ENCODE measurements at places on chromosomes 6 and 20.

DNA sequence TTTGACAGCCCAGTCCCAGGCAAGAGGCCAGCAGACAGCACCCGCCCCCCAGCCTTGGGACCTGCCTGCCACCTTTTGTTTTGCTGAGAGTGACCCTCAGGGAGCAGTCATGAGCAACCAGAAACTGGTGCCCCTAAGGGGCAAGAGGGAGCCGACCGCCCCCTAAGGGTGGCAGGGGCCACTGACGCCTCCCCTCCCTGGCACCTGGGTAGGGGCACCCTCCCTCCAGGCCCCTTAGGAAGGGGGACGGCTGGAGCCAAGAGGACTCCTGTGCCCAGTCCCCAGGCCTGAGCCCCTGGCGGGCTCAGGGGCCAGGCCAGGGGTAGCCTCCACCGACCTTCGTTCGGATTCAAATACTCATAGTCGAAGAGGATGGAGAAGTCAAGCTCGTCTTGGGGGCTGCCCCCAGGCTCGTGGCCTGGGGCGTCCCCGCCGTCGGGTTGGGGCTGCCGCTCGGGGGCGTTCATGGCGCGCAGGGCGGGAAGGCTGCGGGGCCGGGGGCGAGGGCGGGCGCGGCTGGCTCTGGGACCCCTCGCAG is 417 bp downstream of the NFATC2 start:
- no peak for DNase-seq

DNA sequence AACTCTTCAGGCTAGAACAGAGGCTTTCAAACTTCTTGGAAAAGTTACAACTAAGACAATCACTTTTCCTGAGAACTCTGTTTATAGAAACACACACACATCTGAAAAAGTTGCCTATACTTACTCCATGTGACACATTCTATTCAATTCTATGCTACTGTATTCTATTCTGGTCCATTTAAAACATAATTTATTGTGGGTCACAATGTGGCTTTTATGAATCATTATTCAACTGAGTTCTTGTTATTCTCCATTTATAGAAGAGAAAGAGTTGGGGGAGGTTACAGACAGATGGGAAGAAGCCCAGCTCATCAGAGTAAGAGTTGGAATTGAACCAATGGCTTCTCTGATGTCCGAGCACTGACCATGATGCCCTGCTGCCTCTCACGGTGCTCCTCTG is 21.6 kb upstream of the BCAS1 start:
- DNase-seq = no peak

DNA sequence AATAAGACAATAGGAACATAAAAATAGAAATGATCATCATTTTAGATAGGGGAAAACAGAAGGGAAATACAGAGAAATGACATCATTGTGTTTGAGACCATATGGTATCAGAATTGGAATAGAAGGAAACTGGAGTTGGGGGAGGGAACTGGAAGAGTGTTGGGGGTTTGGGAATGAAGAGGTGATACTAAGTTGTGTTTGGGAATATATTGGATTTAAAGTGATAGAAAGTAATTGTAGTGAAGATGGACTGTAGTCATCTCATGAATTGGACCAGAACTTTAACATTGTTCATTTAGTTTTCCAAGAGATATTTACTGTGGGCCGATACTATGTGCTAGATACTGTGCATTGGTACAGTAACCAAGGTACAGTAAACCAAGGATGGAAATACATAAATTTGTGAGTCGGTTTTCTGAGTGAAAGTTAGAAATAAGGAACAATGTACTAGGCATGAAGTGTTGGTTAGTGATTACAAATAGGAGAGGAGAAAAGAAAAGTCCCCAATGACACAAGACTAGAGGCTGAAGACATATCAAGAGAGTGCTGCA is 32.3 kb downstream of the KCNQ5 start:
- no peak for DNase-seq

DNA sequence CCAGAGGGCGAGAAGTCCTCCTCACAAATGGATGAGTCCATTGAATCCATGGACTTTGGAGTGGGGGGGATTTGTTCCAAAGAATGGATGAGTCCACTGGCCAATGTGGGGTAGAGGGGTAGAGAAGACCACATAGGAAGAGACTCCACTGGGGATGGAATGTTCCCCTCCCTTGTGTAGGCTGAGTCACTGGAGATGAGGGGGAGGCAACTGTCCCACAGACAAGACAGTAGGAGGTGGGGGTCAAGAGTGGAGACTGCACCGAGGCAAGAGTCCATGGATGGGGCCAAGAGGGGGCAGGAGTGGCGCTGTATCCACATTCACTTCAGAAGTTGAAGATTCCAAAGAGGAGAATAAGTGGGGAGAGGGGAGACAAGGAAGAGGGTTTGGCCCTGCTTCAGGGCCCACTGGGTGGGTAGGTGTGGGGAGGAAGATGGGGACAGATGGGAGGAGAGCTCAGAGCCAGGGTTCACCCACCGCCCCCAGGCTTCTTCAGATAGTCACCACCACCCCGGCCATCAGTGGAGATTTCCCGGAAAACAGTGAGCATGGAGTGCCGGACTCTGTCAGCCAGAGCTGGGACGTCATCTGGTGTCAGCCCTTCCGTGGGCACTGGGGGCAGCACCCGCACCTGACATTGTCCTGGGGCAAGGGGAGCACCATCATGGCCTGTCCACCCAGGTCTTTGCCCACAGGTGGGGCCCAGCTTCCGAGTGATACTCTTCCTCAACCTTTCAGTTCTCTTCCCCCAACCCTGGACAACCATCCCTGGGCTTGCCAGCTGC is 4.6 kb downstream of the EGFL8 start:
- no peak for DNase-seq

- no peak for DNase-seq
Observed at GRCh38 chr6:143957679-143958274, 50.3 kb downstream of the PLAGL1 start.

- no peak for DNase-seq
Observed at GRCh38 chr6:11607383-11607782, 69.8 kb downstream of the TMEM170B start.

- peak; percentile 80 for DNase-seq
Observed at GRCh38 chr20:50721881-50722281, 9.5 kb upstream of the PARD6B start.

DNA sequence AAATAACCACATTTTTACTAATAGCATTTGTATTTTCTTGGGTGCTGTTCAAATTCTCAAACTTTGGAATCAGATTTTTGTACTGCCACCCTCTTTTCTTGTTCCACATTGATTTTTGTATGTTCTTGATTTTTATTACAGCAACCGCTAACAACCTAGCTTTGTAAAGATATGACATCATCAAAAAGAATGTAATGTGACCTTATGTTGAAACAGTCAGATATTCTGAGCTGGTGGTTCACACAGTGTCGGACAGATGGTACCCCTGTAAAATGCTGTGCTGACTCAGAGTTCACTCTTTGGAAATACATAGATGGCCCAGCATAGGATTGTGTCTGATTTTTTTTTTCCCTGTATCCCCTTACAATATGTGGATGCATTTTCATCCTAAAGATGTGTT is 118.9 kb downstream of the QKI start:
- DNase-seq = no peak

DNA sequence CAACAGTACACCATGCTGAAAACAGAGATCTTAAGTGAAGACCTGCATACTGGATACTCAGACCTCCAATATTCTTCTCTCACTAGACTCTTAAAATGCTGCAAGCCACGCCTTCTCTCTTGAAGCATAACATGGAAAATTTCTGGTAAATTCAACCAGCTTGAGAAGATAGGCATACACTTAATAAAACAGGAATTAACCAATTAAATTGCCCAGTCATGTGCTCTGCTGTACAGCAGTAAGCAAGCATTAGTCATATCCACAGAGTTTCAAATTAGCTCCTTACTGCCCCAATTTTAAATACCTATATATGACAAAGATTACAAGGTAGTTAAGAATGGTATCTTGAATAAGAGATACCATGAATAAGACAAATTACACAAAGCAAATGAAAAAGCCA is 53.8 kb downstream of the C6orf58 start:
- no peak for DNase-seq

GRCh38 chr20:34871966-34872621 is 562 bp downstream of the GGT7 start:
- no peak for DNase-seq

- DNase-seq = no peak
Observed at GRCh38 chr20:25083773-25084625, 2.1 kb upstream of the VSX1 start.

DNA sequence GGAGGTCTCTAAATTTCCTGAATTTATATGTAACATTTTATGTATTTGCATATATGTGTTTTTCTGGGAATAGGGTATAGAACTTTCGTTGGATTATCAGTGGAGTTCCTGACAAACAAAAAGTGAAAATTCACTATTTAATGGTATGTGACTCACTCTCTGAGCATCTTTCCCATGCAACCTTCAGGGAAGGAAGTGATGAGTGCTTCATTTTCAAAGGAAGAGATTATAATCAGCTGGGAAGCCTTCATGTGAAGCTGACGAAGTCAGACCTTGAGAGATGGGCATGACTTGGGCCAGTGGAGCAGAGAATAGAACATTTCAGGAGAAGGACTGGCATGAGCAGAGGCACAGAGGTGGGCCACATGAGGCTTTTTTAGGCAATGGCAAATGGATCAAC is 72.7 kb downstream of the FAXC start:
- no peak for DNase-seq

DNA sequence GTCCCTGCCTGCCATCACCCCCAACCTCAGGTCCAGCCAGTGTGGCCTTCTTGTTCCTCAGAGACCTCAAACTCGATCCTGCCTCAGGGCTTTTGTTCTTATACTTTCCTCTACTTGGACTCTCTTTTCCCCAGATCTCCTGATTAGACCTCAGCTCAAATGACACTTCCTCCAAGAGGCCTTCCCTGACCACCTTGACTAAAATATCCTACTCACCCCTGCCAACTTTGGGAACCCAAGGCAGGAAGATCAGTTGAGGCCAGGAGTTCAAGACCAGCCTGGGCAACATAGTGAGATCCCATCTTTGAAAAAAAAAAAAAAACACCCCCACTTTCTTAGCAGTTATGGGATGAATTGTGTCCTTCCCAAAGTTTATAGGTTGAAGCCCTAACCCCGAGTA is 73.5 kb downstream of the CHMP4B start:
- DNase-seq = no peak

DNA sequence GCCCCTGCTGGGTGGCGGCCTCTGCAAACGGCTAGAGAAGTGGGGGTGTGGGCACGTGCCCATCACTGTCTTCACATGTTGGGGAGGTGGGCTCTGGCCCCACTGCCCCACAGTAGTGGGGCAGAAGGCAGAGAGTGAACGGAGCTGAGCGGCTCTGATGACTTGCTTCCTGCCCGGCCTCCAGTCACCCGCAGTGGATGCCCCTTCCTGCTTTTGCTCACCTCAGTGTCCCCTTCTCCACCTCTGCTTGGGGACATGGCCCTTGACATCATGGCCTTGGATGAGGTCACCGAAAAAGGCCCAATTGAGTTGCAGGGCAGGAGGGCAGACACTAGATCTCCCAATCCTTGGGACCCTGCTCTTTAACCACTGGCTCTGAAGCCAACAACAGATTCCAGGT is 40.1 kb downstream of the KCNK5 start:
- DNase-seq = no peak

- DNase-seq = no peak
Observed at GRCh38 chr20:57691699-57692098, 18.1 kb downstream of the PMEPA1 start.

DNA sequence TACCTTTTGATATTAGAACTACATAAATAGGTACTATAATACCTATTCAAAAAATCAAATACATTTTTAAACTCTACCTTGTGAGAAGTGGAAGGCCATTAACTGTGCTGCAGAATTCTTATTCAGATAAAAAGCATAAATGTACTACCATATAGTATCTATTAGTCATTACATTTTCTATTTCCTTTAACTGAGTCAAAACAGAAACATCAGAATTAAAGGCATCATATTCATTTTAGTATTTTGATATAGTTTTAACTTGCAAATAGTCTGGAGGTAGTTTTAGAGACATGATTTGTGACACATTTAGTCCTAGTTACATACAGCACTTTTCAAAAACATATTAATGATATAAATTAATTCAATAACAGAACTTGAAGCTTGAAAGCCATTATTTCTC is 39.9 kb upstream of the TAB2 start:
- DNase-seq = no peak

- no peak for DNase-seq
Observed at GRCh38 chr6:134722200-134722870, 227.6 kb downstream of the ALDH8A1 start.

GRCh38 chr6:3916211-3916610 is 67.0 kb downstream of the FAM50B start:
- no peak for DNase-seq

DNA sequence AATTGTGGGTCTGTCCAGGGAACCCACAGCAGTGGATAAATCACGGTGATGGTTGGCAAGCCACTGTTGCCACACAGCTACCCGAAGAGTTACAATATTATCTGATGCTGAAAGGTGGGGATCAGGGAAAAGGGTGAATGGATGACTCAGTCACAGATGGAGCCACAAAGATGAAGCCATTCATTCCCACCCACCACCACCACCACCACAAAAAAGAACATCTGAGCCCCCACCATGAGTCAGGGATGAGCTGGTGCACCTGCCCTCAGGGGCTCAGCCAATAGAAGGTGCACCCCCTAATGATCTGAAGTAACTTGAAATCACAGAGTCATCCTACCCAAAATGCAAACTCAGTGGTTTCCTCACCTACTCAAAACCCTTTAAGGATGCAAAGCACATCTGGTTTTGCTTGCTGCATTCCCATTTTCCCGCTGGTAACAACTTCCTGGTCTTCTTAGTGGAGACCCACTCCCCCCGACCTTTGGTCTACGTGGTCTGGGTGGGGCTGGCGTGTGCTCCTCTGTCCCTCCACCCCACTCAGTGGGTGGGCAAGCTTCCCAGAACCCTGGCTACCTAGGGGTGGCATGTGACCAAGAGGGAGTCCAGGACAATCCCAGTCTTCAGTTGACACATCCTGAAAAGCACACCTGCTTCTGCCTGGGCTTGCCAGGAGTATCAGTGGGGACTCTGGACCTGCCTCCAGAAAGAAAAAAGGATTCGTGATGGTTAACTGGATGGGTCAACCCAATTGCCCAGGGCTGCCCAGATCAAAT is 125.5 kb downstream of the ANKRD60 start:
- no peak for DNase-seq

DNA sequence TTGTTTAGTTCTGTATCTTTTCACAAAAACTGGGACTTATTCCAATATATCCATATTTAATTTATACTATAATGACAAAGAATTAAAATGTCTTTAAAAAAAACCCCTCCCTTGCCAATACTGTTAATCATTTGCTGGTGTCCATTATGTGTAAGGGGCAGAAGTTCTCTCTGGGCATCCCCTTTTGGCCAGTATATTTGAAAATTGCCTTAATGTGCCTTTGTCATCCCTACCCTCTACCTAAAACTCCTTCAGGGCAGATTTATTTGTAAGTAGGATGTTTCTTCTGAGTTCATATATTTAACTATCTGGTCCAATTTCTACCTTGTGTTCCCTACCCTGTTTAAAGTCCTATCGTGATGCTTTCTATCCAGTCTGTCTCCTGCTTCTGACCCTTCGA is 62.9 kb downstream of the ARHGAP18 start:
- DNase-seq = no peak

DNA sequence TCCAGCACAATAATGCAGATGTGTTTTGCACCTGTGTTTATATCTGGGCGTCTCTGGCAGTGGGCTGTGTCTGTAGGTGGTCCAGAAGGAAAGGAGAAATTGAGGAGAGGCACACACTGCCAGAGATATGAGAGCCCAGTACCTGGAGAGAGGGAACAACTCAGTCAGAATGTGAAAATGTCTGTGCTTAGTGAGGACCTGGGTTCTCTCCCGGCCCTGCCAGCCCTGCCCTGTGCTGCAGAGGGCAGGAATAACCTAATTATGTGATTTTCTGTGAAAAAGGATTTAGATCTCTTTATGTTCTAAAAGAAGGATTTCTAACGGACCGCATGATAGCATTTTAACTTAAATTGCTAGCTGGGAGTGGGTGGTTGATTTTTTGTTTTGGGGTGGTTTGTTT is 8.3 kb upstream of the EXOC2 start:
- DNase-seq = no peak

Data from Right ventricle myocardium inferior (tissue), 1 donor.